ENCODE measurements at places on chromosomes 1 and 21.

DNA sequence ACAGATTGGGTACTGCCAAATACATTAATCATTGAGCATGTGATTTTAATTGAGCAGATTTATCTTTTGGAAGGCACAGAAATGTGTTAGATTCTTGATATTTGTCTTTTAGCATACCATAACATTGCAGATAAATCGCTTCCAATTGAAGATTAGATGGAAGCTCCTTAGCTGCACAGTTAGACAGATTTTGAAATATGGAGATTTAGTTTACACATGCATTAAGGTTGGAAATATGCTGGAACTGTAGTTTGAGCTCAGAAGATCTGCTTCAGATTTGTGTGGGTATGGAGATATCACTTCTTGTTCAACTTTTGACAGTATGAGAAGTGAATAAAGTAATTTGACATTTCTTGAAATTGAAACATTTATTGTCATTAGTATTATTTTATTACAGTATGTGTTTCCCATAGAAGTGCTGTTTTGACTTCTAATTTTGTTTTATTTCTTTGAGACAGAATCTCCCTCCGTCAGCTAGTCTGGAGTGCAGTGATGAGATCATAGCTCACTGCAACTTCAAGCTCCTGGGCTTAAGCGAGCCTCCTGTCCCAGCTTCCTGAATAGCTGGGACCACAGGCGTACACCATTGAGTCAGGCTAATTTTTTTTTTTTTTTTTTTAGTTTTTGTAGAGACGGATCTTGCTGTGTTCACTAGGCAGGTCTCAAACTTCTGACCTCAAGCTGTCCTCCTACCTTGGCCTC is 29.1 kb downstream of the THRAP3 start:
- no peak for DNase-seq

GRCh38 chr1:163745204-163745603 is 423.4 kb downstream of the NUF2 start:
- no peak for DNase-seq

DNA sequence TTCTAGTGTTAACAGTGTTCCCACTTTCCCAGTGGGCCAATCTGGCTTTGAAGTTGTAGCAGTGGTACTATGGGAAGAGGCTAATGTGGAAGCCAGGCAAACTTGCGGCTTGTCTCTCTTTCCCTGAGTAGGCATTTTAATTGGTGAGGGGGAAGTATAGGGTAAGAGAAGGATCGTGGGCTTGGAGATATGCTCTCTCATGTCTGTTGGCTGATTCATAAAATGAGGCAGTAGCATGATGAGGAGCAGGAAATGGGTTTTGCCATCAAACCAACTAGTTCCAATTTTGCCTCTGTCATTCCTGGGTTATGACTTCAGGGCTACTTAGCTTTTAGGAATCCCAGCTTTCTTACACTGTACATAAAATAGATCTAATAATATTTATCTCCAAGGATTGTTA is 12.1 kb downstream of the C8A start:
- no peak for DNase-seq

DNA sequence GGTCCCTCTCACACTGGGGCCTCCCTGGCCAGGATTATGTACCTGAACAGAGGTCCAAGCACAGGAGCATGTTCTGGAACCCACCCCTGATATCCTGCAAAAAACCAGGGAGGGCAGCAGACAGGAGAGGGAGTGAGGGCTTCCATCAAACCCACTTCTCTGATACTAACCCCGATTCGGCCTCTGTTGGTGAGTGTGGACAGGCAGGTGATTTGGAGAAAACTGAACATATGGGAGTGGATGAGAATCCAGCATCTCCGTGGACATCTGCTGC is 215.3 kb downstream of the MATN1 start:
- no peak for DNase-seq

- DNase-seq, result no peak
Measured at GRCh38 chr1:167675440-167675839, 45.4 kb downstream of the RCSD1 start.

DNA sequence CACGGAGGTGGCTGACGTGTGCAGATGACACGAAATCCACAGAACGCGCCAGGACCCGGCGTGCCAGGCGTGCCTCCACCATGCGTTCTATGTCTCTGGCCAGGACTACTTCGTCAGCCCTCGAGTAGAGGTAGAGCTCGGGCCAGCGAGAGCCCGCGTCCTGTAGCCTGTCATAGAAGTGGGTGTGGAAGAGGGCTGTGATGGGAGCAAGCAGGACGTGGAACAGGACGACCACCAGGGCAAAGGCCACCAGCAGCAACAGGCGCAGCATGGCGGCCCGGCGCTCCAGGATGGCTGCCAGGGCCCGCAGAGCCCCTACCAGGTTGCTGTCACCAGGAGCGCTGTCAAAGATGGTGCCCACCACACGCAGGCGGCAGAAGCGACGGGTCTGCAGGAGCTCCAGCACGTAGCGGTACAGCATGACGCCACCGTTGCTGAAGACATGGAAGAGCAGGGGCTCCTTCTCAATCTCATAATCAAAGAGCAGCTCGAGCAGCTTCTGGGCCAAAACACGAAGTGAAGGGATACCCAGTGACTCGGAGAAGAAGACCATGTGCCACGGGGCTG is 19.6 kb downstream of the TMEM53 start:
- no peak for DNase-seq

DNA sequence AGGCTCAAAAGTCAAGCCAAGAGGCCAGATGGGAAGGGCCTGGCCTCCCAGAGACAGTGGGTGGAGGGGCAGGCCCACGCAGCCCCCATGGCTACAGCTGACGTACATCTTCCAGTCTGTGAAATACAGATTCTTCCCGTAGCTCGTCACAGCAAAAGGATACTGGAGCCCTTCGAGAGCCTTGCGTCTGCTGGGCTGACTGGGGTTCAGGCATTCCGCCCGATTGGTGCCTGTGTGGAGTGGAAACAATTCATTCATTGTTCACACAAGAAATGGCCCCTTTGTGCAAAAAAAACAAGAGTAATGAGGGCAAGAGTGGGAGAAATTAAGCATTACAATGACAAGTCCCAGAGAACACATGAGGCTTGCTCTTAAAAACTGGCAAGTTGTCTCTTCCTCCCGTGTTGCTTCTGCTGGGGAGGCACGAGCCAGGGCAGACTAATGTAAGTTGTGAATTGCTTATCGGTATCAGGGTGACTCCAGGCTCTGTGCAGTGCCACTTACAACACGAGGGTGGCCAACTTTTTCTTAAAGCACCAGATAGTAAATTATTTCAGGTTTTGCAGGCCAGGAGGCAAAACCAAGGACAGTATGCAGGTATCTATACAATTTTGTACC is 85.1 kb downstream of the NID1 start:
- no peak for DNase-seq

GRCh38 chr1:223133306-223133823 is 9.7 kb downstream of the TLR5 start:
- DNase-seq, result no peak

DNA sequence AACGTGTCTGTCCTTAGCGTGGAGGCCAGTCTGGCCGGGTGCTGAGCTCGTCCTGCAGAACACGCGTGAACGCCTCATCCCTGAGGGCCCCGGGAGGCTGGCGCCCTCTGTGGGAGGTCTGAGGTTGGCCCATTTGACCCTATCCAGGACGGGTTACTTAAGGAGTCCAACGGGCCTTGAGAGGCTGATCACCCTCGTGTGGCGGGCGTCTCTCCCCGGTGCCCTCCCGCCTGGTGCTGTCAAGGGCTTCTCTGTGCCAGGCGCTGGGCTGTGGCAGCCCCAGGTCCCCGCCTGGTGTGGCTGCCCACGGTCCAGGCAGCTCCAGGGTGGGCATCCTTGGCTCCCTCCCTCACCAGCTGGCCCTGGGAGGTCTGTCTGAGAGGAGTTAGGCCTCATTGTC is 9.7 kb downstream of the SKI start:
- DNase-seq, result no peak

- no peak for DNase-seq
Measured at GRCh38 chr1:97726386-97726785, 194.4 kb downstream of the DPYD start.

GRCh38 chr1:196148367-196148970 is 459.8 kb downstream of the KCNT2 start:
- DNase-seq, result no peak

DNA sequence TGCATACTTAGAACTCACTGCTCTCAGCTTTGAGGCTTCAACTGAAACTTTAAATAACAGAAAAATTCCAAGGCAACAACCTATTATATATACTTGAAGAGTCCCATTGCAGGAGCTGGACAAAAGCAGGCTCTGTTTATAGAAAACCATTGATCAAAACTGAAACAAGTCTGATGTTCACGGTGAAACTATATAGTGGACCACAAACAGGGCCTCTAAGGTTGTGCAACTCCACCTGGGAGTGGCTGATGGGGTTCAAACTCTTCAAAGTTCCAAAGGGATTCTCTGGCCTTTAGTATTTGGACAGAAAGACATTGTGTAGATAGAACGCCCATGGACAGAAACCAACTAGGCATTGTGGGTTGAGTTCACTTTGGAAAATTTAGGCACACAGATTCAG is 140.3 kb downstream of the ZC3H11B start:
- DNase-seq, result no peak

DNA sequence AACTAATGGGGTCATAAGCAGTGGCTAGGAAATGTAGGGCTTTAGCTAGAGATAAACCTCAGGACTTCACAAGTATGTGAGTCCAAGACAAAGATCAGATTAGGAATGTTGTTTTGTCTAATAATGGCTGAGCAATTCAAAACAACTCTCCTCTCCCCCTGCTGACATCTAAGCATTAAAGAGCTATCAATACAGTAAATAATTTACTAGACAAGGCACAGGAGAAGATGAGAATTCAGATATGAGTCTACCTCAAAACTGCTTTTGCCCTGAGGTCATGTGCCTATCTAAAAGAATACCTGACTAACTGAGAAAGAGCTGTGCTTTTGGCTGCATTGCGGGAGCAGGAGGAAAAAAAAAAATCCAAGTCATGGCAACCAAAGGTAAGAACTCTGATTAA is 86.8 kb downstream of the SPATA17 start:
- no peak for DNase-seq

GRCh38 chr1:227774821-227775661 is 39.8 kb downstream of the SNAP47 start:
- no peak for DNase-seq

- DNase-seq, result no peak
Measured at GRCh38 chr1:166080967-166081870, 85.6 kb downstream of the FAM78B start.

DNA sequence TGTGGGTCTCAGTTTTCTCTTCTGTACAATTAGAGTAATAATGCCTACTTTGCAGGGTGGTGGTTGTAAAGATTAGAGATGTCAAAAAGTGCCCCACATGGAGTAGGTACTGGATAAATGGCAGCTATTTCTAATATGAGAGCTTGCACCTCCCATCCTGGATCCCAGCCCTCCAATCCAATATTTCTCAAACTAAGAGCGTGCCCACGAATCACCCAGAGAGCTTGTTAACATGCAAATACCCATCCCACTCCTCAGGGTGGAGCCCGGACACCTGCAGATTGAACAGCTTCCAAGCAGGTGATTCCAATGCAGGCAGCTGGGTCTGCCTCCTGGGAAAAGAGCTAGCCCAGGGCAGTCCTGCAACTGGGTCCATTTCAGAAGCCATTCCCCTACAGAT is 33.0 kb downstream of the LRRN2 start:
- no peak for DNase-seq

DNA sequence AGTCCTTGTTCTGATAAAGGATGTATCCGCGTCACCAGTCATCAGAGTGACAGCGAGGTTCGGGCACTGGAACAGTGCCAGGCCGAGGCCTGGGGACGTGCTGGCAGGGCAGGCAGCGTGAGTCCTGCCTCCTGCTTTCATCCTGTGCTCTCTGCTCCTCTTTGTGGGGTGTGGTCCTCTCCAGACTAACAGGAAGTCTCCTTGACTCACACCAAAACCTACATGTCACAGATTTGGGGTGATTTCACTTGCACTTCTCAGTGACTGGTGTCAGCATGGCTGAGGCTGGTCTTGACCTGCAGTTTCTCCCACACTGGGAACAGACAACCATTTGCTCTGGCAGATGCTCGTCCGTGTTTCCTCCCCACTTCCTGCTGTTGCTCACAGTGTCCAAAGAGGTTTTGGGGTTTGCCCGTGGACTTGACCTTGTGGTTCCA is 8.8 kb upstream of the NLRP3 start:
- peak; percentile 38 for DNase-seq

- DNase-seq, result no peak
Measured at GRCh38 chr1:12587981-12588640, 29.9 kb downstream of the DHRS3 start.

GRCh38 chr1:184567637-184568036 is 180.8 kb downstream of the C1orf21 start:
- no peak for DNase-seq

DNA sequence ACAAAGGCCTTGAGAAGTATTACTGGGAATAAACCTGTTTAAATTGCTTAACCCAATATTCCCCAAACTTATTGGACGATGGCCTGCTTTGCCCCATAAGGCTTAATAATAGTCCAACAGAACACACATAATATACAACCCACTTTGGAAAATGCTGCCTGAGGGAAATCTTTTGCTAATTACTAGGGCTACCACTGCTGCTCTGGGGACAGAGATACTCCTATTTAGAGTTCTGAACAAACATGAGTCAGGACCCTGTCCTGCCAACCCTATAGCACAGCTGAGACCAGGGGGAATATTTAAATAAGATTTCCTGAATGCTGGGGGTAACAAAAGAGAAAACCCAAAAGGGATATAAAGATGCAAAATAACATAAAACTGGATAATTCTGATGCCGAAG is 139.1 kb downstream of the BRINP2 start:
- DNase-seq, result no peak

DNA sequence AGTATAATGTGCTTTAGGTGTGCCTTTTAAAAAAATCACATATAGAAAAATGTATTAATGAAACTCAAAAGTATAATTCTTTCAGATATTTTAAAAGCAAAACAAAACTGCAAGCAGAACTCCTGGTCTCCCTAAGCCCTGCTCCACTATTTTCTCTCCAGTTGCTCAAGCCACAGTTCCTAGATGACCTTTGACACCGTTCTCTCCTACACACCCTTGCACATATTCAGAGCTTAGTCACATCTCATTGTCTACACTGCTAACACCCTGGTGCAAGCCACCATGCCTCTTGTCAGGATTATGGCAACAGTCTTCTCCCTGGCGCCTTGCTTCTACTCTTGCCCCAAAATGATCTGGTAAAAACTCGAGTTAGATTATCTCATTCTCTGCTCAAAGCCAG is 50.2 kb upstream of the ROR1 start:
- no peak for DNase-seq

GRCh38 chr1:55129194-55129728 is 85.9 kb downstream of the USP24 start:
- no peak for DNase-seq

- no peak for DNase-seq
Measured at GRCh38 chr1:213744780-213745179, 243.0 kb upstream of the PROX1 start.
